HS-27A (cell line): ENCODE measurements at places on chromosomes 12 and 14.

- no peak for DNase-seq
These were observed 30.9 kb upstream of the TDRD9 start for GRCh38 chr14:103897075-103897947.

- no peak for DNase-seq
These were observed 398.2 kb downstream of the PRKD1 start for GRCh38 chr14:29529418-29529817.

DNA sequence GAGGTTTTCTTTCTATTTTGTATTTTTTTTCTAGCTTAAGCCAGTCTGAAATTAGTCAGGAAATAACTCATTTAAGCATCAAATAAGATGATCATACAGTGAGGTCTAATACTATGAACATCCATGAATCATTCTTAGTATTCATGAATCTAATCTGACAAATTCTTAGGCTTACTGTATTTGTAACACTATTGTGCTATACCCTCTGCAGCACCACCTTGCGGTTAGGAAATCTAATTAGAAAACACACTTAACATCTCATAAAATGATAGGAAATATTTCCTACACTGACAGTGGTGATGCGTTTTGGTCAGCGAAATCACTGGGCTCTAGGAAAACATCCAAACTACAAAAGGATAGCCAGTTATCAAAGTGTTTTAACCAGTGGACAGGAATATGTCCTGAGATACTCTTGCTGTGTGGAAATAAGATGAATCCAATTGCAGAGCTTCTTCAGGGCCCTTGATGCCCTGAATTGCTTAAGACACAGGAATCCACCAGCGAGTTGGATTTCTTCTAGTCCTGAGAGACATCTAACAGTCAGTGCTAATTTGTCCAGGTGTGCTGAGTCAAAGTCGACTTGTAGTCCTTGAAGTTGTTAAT is 109.3 kb upstream of the MYF6 start:
- no peak for DNase-seq

DNA sequence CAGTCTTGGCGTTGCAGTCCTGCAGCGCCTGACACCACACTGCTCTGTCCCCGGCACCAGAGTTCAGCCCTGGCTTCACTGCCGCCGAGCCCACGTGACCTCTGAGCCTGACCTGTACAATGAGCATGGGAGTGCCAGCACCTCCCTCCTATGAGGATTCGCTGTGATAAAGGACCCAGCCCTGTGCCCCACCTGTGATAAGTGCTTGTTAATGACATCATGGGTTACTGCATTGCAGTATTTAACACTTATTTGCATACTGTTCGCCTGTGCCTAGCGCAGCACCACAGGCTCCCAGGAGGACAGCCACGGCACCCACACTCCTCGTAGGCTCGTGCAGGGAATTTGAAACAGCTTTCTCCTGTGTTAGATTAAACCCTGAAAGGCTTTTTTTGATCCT is 118.2 kb upstream of the GSC start:
- DNase-seq = no peak

DNA sequence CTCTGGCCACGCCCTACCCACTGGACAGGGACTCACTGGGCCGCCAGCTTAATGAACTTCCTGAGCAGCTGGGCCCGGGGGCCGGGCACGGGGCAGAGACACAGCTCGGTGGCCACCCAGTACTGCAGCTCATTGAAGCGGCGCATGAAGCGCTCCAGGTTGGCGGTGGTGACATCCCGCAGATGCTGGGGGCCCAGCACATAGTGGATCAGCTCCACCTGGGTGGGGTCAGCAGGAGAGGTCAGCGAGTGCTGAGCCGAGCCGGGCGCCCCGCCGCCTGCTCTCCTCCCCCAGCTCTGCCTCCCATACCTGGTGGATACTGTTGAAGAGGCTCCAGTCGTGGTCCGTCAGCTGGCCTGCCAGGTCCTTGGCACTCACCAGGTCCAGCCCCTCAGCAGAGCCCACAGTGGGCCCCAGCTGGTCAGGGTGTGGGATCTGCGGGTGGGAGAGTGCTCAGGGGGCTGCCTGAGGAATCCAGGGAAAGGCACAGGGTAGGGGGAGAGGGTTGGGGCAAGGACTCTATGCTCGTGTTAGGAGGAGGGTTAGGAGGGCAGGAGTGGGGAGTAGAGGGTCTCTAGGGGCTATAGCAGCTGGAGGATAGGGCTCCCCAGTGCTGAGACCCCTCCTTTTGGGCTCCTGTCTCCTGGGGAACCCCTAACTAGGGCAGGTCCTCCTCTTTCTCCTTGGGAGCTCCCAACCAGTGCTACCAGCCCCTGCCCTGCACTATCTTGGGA is 15.5 kb upstream of the ENDOU start:
- no peak for DNase-seq

- DNase-seq = no peak
These were observed 91.0 kb downstream of the RBM19 start for GRCh38 chr12:113874999-113875561.
